ENCODE measurements at places on chromosomes 1 and 21.

GRCh38 chr1:32755810-32756159, 53.2 kb upstream of the SYNC start:
- no peak for DNase-seq

DNA sequence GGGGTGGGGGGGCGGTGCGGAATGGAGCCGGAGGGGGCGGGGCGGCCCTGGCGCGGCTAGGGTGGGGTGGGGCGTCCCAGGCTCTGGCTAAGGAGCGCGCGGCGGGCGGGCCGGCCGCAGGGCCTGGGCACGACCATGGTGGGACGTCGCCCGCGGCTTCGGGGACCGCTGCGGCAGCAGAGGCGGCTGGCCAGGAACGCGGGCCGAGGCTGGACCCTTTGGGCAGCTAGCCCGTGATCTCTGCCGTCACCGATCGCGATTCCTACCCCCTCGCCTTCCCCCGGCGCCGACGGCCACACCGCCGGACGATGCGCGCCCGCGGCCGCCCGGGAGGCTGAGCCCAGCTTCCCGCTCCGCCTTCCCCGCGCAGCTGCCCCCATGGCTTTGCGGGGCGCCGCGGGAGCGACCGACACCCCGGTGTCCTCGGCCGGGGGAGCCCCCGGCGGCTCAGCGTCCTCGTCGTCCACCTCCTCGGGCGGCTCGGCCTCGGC, at the start of gene MAP3K21:
Gene MAP3K21 (plus strand): TSS at position 74 of the 491 bp plus-strand sequence. CDS start 305 bp downstream, at position 379.
- no peak for DNase-seq

- DNase-seq = no peak
Measured at GRCh38 chr1:37353871-37354270, 120.5 kb upstream of the ZC3H12A start.

GRCh38 chr1:28591708-28592320, at the start of gene RAB42:
RAB42 (plus strand) TSS chr1:28592265; CDS start chr1:28592512, 247 bp downstream.
- DNase-seq = no peak

DNA sequence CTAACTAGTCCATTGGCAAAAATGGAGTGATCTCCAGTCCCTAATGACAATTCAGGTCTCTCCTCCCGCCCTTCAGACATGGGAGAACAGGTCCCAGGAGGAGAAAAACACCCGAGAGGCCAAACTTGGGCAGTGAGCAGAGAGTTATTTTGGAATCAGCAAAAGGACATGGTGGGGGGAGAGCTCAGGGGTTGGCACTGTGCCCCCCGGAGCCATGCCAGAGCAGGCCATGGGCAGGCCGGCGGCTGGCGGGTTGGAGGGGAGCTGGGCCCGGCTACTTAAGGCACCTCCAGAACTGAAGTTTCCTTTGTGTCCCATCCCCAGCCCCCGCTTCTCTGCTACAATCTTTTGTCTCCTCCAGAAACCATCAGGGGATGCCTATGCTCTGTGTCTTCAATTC, 7.1 kb downstream of the LGR6 start:
- no peak for DNase-seq

DNA sequence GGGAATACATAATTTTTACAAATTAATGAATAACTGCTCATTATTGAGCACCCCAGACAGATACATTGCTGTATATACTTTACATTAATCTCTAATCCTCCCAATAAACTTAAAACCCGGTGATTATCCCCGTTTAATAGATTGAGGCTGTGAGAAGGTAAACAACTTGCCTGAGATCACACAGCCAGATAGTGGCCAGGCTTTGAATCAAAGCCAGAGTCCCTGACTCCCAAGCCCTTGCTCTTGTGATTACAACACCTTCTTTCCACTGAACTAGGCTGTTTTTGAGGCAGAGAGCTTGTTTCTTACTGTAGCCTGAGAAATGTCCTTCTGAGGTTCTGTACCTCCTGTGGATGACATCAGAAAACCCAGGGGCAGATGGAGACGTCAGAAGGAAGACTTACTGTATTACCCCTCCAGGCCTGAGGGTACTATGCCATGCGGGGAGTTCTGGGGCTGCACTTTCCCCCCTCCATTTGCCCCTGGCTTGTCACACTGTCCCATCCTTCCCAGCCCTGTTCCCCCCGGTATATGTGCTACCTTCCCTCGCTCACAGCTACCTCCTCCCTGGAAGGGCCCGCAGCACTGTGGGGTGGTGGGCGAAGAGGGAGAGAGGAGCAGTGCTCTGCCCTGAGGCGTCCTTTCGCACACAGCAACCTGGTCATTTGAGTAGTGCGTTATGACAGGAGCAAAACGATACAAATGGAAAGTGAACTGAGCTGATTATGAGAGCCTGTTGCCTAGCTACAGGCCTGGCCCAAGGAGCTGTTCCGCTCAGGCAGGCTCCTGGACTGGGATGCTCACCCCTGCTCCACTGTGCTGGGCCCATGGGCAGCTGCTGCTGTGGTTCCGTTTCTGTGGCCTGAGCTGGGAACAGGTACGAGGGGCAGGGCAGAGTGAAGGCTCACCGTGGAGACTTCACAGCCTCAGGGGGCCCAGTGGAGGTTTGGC, 4.6 kb downstream of the KCNC4 start:
- DNase-seq = no peak
